NCI-H2227 treated with DMSO at 0.1 percent for 48 hours (cell line): ENCODE measurements at places on chromosomes 5 and 9.

DNA sequence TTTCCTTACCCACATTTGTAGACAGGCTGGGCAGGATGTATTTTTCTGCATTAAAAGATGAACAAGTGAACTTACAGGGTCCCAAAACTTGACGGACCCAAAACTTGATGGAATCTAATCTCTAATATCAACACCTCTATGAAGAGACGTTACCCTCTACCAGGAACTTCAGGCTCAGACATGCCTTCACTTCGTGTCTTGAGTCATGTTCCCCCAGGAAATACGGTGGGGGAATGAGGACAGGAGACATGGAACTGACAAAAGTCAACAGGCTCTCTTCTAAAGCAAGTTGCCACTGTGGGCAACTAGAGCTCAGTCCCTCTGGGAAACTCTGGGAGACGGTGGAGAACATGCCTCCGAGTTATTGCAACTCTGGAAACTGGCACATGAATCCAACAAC is 196.1 kb downstream of the PAPPA start:
- no peak for DNase-seq

DNA sequence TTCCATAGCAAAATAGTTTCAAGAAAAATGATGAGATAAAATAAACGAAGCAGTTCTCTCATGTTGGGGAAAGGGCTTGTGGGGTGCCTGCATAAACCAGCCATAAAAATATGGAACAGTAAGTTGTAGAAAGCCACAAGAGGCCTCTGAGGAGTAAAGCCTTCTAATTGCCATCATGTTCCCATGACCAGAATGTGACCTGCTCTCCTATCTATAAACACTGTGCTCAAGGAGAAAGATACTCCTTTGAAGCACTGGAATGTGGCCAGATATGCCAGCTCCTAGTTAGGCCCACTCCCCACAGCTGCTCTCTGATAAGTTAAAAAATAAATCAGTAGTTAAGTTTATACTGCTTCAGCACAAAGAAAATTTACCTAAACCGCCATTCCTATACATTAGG is 65.8 kb downstream of the SETX start:
- no peak for DNase-seq

DNA sequence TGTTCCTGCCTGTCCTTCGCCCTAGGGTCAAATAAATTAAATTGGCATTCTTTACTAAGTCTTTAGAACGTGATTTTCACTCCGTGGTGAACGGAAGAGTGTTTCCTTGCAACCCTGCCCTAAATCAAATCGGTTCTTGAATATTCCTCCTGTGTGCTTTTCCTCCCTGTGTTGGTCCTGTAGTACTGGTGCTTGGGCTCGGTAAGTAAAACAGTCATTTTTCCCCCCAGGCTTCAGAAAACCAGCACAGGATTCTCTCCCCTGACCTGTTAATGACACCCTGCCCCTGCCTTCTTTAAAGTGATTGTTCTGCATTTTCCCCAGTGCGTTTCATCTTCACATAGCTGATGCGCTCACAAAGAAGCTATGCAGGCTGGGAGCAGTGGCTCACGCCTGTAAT is 96.0 kb downstream of the AK8 start:
- DNase-seq: peak; percentile 23

GRCh38 chr9:38732885-38733284 is 13.0 kb upstream of the FAM240B start:
- no peak for DNase-seq

DNA sequence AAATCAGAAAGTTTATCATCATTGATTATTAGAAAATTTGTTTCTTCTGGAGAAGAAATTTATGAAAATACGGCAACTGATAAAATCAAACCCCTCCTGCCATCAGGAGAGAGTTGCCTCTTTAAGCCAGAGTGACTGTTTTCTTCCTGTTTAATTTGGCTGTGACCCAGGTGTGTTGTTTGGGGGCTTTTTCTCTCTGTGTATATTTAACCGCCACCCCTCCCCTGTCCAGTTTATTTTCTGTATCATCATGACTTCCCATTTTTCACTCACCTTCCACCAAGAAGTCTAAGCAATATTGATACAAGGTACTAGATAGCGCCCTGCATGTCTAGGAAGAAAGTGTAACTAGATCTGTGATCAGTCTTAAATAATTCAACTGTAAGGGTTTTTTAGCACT is 50.1 kb downstream of the FAM78A start:
- no peak for DNase-seq

GRCh38 chr5:135129307-135129706 is 95.3 kb upstream of the PITX1 start:
- no peak for DNase-seq

- no peak for DNase-seq
These were observed 77.3 kb upstream of the ZNF366 start for GRCh38 chr5:72584466-72584865.

GRCh38 chr5:160199410-160199911 is 29.8 kb upstream of the FABP6 start:
- peak; percentile 42 for DNase-seq

GRCh38 chr9:21434202-21435014 is 5.8 kb upstream of the IFNA1 start:
- DNase-seq: peak; percentile 1

DNA sequence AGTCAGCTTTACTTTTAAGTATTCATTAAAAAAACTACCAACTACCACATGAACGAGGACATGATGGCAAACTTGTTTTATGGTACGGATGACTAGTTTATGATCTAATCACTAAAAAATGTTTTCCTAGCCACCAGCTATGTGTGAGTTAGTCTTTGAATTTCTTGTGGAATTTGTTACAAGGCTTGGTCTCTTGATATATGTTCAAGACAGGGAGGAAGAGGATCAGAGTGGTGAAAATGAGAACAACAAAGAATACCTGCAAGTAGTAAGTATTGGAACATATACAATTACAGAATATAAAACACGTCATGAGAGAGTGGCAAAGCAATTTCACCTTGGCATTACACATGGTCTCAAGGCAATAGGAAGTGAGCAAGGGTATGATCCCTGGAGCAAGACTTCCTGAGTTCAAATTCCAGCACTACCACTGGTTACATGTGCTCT is 548.6 kb upstream of the TLE4 start:
- DNase-seq: no peak

DNA sequence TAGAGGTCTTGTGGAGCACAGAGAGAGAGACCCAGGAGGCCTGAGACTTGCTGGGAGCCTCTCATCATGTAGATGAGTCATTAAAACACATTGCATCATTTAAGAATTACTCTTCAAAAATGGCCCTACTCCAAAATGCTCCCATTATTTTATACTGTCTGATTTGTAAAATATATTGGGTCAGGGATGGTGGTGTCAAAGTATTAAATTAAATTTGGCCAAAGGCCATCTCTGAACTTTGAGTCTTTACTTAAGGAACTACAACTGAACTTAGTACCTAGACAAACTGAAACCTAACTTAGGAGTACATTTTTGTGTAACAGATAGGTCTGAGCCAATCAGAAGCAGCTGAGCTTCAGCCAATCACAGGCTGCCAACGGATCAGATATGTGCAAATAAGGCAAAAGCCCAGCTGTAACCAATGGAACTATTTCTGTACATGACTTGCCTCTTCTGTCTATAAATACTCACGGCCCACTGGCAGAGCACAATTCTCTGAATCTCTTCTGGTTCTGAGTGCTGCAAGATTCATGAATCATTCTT is 657.2 kb downstream of the TLE1 start:
- DNase-seq: no peak

DNA sequence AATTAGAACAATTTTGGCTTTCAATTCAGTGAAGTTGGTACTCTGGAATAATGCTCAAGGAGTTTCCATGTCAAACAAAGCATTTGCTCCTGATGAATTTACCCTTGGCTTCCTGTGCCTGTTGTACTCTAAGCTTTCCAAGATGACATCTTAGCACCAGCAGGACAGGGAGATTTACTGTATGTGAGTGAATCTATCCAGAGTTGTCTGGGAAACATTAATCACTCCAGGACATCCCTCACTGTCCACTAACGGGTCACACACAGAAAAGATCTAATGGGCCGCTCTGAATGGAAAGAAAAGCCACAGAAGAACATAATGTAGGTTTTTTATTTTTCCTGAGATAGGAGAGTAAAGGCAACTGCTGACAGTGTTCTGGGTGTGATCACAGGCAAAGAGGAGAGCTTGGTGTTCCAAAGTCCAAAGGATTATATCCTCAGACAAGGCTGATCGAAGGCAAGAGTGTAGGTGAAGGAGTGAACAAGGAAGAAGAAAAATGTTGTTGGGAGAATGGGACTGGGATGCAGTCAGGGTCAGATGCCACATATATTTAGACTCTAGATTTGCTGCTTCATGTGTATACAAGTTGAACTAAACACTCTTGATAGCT is 167.7 kb upstream of the RPS23 start:
- no peak for DNase-seq

DNA sequence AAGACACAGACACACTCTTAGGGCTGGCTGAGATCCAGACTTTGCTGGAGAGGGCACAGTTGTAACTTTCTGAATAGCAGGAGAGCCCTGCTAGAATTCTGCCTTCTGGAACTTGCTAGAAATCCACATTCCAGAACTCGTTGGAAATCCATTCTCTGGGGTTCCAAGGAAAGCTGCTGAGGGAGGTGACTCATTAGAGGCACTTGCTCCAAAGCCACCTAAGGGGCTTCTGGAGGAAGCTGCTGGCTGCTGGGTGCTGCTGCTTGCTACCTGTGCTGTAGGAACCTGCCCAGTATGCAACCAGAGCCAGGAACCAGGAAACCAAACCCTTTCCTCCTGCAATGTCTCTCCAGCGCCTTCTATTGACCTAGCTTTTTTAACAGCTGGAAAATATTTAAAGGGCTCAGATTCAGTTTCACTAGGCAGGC is 4.1 kb upstream of the TLE4 start:
- no peak for DNase-seq
